M059J (cell line): ENCODE measurements at places on chromosomes 4 and X. TPM values are rescaled to one million over a fixed set of nuclear protein-coding genes. Genes with fewer than 3 reads are reported as not detected.

CLDN24 gene
- total RNA-seq: not detected in 2 replicates

AVPR2 gene
- 1.9 and 2.7 TPM in 2 replicates for total RNA-seq

TMPRSS11E gene
- total RNA-seq: not detected in 2 replicates

FBXW7 gene
- 16.0 and 18.1 TPM in 2 replicates for total RNA-seq

S100G gene
- total RNA-seq: not detected in 2 replicates

TMPRSS11D gene
- not detected in 2 replicates for total RNA-seq

DACH2 gene
- total RNA-seq: not detected in 2 replicates

CLDN2 gene
- total RNA-seq: not detected in 2 replicates

TENM3 gene
- total RNA-seq: 46.7 and 66.4 TPM in 2 replicates

PAK3 gene
- 0.12 and 0.59 TPM in 2 replicates for total RNA-seq

TBX22 gene
- not detected in 2 replicates for total RNA-seq

CYSLTR1 gene
- 2.7 and 2.8 TPM in 2 replicates for total RNA-seq

COL25A1 gene
- not detected in 2 replicates for total RNA-seq

GAGE2A gene
- total RNA-seq: not detected in 2 replicates

DMRTC1 gene
- total RNA-seq: not detected in 2 replicates
